ENCODE measurements at places on chromosomes 4 and X.

GRCh38 chr4:66223068-66223703 lies 552.9 kb upstream of the EPHA5 start:
- DNase-seq = no peak

GRCh38 chr4:26613237-26613636 lies 29.4 kb downstream of the TBC1D19 start:
- DNase-seq = no peak

- no peak for DNase-seq
These were observed 57.9 kb upstream of the STIM2 start for GRCh38 chr4:26802790-26803189.

- no peak for DNase-seq
These were observed 192.9 kb upstream of the CNKSR2 start for GRCh38 chrX:21181232-21181853.

DNA sequence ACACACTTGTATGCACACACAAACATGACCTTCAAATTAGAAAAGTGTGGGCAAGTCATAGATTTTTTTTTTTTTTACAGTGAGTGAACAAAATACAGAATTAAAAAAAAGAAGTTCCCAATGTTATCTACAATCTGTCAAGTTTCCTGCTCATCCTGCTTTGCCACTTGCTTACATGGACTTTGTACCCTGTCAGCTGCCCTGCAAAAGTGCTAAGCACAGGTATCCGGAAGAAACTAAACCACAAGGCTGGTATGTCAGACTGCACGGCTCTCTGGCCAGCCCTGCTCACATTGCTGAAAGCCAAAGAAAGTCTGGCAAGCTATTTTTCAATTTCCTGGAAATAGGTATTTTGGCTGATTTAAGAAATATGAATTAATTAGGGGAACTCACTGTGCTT lies 38.9 kb upstream of the BCLAF3 start:
- DNase-seq = no peak
